ENCODE measurements at places on chromosomes 7 and 10.
A peak's percentile ranks its signal among the peaks of the same experiment; 100 is the strongest.

DNA sequence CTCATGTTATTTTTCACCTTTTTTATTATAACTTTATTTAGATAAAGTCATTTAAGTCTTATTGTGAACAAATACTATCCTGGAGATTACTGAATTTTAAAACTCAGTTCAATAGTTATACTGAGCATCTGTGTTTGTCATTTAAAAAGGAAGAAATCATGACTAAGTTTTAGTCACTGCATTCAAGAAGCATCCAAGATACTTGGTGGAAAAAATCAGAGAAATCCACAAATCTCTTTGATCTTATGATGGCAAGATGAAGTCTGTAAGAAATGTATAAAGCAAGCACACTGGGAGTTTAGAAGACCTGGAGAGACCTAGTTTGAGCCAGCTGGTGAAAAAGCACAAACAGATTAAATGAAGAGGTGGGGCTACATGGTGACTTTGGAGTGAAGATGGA, 529.8 kb upstream of the IGFBP3 start:
- no peak for DNase-seq

DNA sequence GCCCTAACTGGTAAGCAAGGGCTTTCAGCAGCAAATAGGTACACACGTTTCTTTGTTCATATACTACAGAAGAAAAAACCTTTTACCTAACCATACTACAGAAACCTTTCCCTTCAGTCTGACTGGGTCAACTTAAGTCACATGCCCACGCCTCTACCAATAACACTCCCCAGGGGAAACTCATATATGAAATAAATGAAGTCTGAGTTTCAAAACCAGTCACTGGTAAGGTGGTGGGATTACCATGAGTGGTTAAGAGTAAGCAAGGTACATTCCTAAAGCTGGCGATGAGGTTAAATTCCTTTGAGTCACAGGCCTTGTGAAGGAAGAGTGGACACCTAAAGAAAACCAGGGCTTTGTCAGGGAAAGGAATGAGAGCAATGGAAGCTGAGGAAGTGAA, 21.4 kb upstream of the KIF20B start:
- DNase-seq, result no peak

GRCh38 chr7:68440866-68441265, 1157.4 kb upstream of the AUTS2 start:
- DNase-seq, result no peak

DNA sequence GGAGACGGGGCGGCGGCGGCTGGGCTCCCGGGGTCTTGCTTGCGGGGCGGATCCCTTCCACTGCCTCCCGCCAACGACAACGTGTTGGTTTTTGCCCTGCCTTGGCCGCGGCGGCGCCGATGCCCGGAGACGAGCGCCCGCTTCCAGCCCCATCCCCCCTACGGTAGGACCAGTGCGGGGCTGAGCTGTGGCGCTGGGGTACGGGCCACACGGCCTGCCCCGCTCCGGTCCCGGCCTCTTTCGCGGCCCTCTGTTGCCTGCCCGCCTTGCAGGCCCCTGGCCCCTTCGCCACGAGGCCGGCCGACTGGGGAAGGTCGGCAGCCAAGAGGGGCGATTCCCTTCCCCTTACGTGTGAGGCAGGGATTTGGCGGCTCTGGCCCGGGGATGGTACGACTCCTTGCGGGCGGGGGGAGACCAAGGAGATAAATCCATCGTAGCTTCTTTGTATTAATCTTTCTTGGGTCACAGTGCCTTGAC, 488 bp downstream of the EIF4H start:
- no peak for DNase-seq

- DNase-seq, result no peak
These were observed 450.6 kb upstream of the SORCS1 start for GRCh38 chr10:107614939-107615685.

- DNase-seq, result peak; percentile 49
These were observed 16.7 kb upstream of the CLIP2 start for GRCh38 chr7:74272305-74273038.

DNA sequence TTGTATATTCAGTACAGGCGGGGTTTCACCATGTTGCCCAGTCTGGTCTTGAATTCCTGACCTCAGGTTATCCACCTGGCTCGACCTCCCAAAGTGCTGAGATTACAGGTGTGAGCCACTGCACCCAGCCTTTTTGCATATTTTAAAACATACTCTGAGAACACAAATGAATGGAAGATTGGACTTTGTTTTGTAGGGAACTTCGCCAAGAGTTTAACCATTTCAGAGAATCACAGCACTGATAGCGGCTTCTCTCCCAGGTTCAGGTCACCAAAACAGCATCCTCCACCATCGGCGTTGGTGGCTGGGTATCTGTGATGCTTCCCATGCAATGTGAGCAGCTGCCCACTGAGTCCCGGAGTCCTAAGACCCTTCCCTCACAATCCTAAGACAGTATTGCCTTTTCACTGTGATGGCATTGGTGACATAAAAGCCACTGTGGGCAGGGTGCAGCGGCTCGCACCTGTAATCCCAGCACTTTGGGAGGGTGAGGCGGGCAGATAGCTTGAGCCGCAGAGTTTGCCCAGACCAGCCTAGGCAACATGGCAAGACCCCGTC, 42.3 kb upstream of the PSAP start:
- DNase-seq, result no peak

DNA sequence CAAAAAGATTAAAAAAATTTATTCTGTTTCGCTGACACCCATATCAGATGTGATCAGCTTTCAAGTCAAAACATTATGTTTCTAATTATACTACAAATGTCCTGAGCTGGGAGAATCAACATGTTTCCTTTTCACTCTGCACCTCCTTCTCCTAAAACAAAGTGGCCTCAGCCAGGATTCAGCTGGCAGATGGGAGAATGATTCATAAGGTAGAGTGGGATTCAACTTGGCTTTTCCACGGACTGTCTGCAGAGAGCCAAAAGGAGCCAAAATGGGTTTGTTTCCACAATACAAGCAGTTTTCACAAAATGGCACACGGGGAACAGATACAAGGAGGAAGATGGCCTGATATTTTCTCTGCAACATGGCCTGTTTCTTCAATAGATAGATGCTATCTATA, 376.5 kb upstream of the PRKCQ start:
- DNase-seq, result no peak

DNA sequence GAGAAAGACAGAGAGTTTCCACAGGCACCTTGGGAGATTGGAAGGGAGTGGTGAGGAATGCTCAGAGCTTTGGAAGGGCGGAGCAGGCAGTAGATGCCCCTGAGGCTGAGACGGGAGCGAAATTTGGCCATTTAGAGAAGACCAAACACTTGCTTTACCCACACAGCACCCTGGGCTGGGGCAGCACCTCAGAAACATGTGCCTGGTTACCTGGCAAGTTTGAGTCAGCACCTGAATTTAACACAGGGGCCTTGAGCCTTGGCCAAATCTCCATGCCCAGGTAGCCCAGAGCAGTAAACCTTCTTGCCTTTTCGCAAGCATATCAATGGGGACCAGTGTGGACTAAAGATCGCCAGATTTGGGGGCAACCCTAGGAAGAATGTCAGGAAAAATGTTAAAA, 111.9 kb upstream of the NFE2L3 start:
- no peak for DNase-seq

- no peak for DNase-seq
These were observed 145.3 kb downstream of the GLI3 start for GRCh38 chr7:42091461-42092291.

DNA sequence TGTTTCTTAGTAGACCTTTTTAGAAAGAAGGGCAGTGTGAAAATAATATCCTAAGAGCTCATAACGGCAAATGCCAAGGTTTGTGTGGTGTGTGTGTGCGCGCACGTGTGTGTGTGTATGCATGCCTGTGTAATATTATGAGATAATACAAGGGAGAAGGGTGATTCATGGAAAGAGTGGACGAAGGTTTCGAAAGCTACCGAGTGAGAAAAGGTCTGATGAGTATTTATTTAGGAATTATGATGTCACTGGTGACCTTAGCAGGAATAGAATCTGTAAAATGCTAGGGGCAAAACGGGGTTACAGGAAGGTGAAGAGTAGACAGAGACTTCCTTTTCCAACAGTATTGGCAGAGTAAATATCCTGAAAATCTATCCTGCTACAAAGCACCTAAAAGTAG, 107.3 kb downstream of the AHR start:
- DNase-seq, result no peak

- DNase-seq, result no peak
These were observed 111.6 kb upstream of the TBX20 start for GRCh38 chr7:35365523-35365922.

DNA sequence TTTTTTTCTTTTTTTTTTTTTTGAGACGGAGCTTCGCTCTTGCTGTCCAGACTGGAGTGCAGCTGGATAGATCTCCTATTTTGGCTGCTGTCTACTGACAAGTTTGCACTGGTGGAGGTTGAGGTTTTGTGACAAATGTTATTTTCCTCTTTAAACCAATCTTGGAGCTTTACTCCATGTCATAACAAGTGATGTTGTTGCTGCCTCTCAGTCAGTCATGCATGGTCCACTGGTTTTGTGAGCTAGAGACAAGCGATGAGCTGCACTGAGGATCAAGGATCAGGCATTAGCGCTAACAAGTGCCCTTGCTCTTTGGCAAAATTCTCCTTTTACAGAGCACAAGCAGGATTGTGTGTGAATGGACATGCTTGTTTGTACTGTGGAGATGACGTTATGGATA, 805 bp upstream of the WDFY4 start:
- DNase-seq, result no peak

DNA sequence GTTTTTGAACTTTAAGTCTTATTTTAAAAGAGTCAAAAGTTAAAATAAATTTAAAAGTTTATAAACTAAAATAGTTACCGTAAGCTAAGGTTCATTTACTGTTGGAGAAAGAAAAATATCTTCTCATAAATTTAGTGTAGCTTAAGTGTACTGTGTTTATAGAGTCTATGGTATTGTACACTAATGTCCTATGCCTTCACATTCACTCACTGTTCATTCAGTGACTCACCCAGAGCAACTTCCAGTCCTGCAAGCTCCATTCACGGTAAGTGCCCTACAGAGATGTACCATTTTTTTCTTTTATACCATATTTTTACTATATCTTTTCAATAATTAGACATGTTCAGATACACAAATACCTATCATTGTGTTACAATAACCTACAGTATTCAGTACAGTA, 97.6 kb downstream of the PTN start:
- no peak for DNase-seq

- peak; percentile 31 for DNase-seq
These were observed at the start of gene SAMD9 for GRCh38 chr7:93117852-93118530. SAMD9 (minus strand) TSS chr7:93117979; CDS start chr7:93106097, 11,882 bp downstream.

GRCh38 chr7:114138587-114138986, 219.8 kb upstream of the PPP1R3A start:
- DNase-seq, result no peak

GRCh38 chr10:93947055-93947454, 46.7 kb upstream of the PLCE1 start:
- no peak for DNase-seq

- no peak for DNase-seq
These were observed 14.9 kb downstream of the SFTPD start for GRCh38 chr10:79933961-79934360.

- DNase-seq, result no peak
These were observed 261.3 kb downstream of the BICC1 start for GRCh38 chr10:58773944-58774343.

GRCh38 chr10:99374526-99374925, 45.4 kb downstream of the CNNM1 start:
- no peak for DNase-seq

DNA sequence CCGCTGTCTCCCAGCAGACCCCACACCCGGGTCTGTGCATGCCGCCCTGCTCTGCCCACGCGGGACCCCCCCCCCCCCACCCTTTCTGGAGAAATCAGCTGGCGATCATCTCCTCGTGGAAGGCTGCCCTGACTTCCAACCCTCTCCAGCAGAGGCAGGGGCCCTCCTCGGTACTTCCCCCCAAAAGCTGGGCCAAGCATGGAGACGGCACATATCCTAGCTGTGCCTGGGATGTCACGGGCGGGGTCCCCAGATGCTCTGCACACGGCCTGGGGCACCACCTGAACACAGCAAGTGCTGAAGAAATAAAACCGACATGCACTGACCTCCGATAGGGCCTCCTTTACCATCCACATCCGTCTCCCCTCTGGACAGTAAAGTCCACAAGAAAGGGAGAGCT, 96.0 kb downstream of the DIP2C start:
- DNase-seq, result no peak

DNA sequence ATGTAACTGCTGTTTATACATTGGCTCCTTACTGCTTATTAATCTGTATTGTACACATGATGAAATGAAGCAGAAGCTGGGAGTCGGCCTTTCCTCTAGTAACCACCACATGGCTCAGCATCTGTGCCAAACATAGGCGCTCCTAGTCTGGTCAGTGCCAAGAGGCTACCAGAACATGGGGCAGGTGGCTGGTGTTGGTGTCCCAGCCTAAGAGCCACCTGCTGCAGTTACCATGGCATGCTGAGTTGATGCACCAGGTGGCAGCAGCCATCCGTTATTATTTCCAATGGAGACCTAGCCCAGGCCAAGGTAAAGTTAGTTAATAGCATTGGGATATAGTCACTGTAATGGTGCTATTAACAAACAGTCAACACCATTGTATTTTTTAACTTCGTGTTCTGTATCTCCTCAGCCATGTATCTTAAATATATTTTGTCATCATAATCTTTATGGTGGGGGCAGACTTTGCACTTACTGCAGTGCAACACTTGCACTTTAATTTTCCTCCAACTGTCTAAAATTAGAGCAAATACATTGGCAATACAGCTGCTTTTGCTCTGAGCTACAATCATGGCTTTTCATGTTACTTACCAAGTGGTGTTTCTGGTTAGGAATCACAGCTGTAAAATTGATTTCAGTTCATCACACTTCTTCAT, 33.1 kb downstream of the HBP1 start:
- DNase-seq, result peak; percentile 45

- DNase-seq, result peak; percentile 26
These were observed 786 bp upstream of the CNOT4 start for GRCh38 chr7:135510592-135511183.

DNA sequence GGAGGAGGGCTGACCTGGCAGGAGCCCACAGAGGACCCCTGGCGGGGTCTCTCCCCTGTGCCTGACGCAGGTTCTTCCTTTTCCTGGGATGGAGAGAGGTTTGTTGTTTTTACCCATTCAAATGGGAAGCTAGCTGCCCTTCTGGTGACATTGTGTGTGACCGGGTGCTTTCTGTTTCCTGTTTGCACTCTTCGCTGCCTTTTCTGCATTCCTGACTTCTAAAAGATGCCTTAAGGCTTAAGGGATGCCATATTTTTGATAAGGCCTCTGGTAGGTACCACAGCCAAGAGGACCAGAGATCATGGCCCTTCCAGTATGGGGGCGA, 20.3 kb downstream of the ZNF783 start:
- no peak for DNase-seq

- no peak for DNase-seq
These were observed 98.4 kb upstream of the GJD4 start for GRCh38 chr10:35506741-35507140.

DNA sequence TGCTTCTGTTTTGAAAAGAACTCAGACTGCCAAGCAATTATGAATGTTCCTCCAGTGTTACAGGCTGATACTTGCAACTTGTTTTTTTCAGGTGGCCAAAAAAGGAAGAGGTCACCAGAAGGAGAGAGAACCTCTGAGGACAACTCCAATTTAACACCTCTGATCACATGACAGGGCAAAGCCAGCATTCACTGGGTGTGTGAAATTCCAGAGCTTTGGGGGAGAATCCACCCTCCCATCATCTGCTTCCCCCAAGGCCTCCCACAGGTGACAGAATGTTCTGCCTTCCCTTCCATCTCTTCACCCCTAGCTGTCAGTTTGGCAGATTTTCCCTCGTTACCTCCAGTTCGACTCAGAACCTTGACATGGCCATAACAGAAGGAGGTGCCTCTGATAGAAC, 39.1 kb downstream of the GOT1 start:
- DNase-seq, result no peak
